Chondrocyte (in vitro differentiated cells): ENCODE measurements at places on chromosomes 2 and 18. TPM values are rescaled to one million over a fixed set of nuclear protein-coding genes. Genes with fewer than 3 reads are reported as not detected.
A peak's percentile ranks its signal among the peaks of the same experiment; 100 is the strongest.

GRCh38 chr2:207148020-207148419, 17.7 kb downstream of the KLF7 start:
- no peaks in the 10 kb centered on the region for H3K27me3 ChIP-seq
- peak overlapping the region; percentile 35 for H3K4me3 ChIP-seq
- H3K27ac ChIP-seq: peak overlapping the region; percentile 77
- DNase-seq: no peak
- H3K36me3 ChIP-seq: peaks cover 19% of the 10 kb centered on the region

- DNase-seq: peak; percentile 91
- no peak overlapping the region for H3K4me3 ChIP-seq
- no peaks in the 10 kb centered on the region for H3K36me3 ChIP-seq
- no peaks in the 10 kb centered on the region for H3K27me3 ChIP-seq
Observed at GRCh38 chr2:128372621-128373341, 54.1 kb upstream of the HS6ST1 start.

DNA sequence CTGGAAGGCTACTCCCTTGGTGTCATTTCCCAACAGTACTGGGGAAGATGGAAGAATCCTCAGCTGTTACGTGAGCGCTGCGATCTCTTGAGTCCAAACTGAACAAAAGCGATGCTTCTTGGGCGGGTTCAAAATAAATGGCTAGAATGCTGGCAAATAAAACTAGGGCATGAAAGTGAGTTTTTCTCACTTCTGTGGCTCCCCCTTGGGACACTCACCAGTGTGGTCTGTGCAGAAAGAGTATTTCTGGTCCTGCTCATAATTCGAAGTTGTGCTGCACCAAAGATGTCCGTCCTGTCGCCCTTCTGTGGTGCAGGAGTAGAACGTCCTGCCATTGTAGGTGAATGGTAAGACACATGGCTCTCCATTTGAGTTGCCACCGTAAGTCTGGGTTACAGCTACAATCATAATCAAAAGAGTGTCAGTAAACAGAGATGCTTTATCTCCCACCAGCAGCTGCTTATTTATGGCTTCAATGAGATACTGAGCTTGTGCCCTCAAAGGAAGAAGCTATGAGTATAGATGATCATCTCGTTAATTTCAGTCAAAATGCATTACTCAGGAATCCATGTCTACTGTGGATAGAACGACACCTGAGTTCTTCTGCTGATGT, 11.8 kb downstream of the FN1 start:
- peak overlapping the region; percentile 62 for H3K4me3 ChIP-seq
- no peaks in the 10 kb centered on the region for H3K27me3 ChIP-seq
- H3K27ac ChIP-seq: peak overlapping the region; percentile 98
- peaks cover 88% of the 10 kb centered on the region for H3K4me1 ChIP-seq
- peaks cover 80% of the 10 kb centered on the region for H3K36me3 ChIP-seq

DNA sequence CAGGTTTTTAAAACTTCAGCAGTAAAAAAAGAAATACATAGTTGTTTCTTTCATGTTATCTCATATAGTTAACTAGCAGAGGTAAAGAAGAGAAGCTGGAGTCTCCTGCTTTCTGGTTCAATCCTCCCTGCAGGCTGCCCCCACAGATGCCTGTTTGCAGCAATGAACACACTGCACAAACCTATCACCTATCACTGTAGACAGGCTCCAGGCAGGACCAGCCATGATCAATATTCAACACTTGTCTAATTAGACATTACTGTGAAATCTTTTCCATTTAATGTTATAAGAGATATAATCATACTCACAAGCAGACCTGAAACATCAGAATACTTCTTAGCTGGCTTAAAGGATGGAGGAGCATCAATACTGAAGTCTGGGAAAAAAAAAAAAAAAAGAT, 19.8 kb downstream of the INO80C start:
- peaks cover 6% of the 10 kb centered on the region for H3K36me3 ChIP-seq
- H3K4me3 ChIP-seq: peak overlapping the region; percentile 9
- H3K27me3 ChIP-seq: no peaks in the 10 kb centered on the region
- DNase-seq: no peak
- peaks cover 72% of the 10 kb centered on the region for H3K4me1 ChIP-seq

GRCh38 chr2:11535899-11536344, 2.1 kb downstream of the GREB1 start:
- H3K4me3 ChIP-seq: no peak overlapping the region
- DNase-seq: no peak
- H3K36me3 ChIP-seq: no peaks in the 10 kb centered on the region
- no peak overlapping the region for H3K27ac ChIP-seq
- H3K4me1 ChIP-seq: peaks cover 4% of the 10 kb centered on the region

DNA sequence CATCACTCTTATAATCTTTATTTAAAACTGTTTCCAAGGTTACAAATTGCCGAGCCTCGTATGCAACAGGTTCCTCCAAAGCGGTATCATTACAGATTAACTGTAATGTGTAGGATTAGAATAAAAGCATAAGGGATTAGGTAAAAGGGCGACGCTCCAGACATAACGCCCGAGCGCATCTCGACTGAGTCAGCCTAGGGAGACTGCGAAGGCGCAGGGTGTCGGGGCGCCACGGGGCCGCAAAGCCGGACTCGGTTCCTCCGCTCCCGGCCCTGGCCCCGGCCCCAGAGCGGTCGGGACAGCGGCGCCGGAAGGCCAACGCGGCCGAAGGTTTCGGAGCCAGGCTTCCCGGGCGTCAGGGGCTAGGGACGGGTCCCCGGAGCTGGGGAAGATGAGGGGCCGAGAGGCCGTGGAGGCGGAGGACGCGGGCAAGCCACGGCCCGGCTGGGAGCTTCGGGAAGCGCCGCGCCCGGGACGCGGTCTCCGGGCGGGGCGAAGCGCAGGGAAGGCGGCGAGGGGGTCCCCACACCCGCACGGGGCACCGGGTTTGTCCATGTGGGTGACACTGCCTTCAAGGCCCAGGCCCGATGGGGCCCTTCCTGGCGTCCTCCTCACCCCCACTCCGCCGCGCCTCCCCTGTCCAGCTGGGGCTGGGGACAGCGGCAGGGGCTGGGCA, 12.9 kb upstream of the SIX3 start:
- no peak overlapping the region for H3K27ac ChIP-seq
- H3K4me1 ChIP-seq: peaks cover 7% of the 10 kb centered on the region
- peaks cover 2% of the 10 kb centered on the region for H3K36me3 ChIP-seq
- peaks cover 82% of the 10 kb centered on the region for H3K27me3 ChIP-seq

GRCh38 chr2:107932488-107932887, 53.8 kb upstream of the SLC5A7 start:
- no peak overlapping the region for H3K4me3 ChIP-seq
- no peaks in the 10 kb centered on the region for H3K36me3 ChIP-seq
- H3K27me3 ChIP-seq: peaks cover 20% of the 10 kb centered on the region
- DNase-seq: no peak
- peak overlapping the region; percentile 70 for H3K27ac ChIP-seq
- peaks cover 19% of the 10 kb centered on the region for H3K4me1 ChIP-seq

DNA sequence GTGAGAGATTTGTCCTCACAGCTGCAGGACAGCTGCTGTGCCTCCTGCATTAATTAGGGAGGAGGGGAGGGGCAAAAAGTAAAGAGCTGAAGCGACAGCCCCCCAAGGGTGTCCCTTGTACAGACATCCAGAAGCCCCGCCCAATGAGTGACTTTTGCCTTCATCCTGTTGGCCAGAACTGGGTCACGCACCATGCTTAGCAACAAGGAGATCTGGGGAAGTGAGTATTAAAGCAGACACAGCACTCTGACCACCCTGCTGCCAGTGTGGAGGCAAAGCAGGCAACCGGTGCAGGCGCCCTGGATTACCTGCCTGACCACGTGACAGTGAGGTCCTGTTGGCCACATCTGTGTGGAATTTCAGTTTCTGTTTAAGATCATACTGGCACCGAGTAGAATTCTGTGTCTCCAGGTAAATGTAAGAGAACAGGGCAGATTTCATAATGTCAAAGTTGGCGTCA, 21.5 kb upstream of the BIN1 start:
- H3K4me3 ChIP-seq: no peak overlapping the region
- no peaks in the 10 kb centered on the region for H3K27me3 ChIP-seq
- no peak overlapping the region for H3K27ac ChIP-seq
- DNase-seq: no peak
- H3K4me1 ChIP-seq: no peaks in the 10 kb centered on the region

DNA sequence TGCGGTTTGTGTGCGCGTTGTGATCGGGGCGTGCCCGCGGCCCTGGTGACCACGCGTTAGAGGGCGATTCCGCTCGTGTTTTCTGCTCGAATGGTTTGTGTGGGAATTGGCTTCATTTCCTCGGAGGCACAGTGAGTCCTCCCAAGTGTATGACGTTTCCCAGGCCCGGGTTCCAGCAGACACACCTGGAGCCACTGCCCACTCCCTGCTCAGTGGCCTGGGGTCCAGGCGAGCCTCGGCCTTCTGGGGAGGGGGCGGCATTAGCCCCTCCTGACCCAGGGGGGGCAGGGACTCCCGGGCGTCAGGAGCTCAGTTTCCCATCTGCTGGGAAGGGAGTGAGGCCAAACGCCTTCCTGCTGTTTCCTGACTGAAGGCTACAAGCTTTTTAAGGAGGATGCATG, 92.1 kb downstream of the NFATC1 start:
- H3K4me3 ChIP-seq: no peak overlapping the region
- no peak overlapping the region for H3K27ac ChIP-seq
- DNase-seq: no peak

DNA sequence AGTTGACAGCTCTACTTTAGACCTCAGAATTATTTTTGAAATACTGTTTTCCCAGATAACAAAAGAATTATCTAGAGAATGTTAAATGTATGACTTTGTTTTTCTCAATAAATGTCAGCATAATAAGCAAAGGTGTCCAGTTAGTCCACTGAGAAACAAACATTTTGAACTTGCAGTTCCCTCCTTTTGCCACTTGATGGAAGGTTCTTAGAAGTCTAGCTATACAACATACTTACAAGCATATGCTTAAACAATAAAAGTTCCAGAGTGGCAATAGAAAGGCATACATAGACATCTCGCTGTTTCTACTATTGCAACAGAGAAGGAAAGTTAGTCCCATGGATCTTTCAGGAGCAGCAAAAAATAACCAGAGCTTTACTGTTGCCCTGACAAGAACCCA, 11.8 kb downstream of the NDUFA10 start:
- no peaks in the 10 kb centered on the region for H3K27me3 ChIP-seq
- no peak overlapping the region for H3K27ac ChIP-seq
- no peak for DNase-seq

SNED1 gene
- 1.6 to 2.9 TPM (median 1.9 TPM) in 3 replicates for total RNA-seq

SCN7A gene
- total RNA-seq: 0.05 to 1.9 TPM (median 0.05 TPM) in 3 replicates

TRAPPC8 gene
- 25.8 to 32.8 TPM (median 29.6 TPM) in 3 replicates for total RNA-seq
